Stimulated activated CD4-positive, alpha-beta T cell treated with anti-CD3 and anti-CD28 coated beads, Interleukin-1b, Interleukin-23, amount 100 ng/mL, for 1 hour (primary cell): ENCODE measurements at places on chromosomes 1 and 21.
A peak's percentile ranks its signal among the peaks of the same experiment; 100 is the strongest.

GRCh38 chr1:209509039-209509438, 74.5 kb upstream of the CAMK1G start:
- no peak for DNase-seq

DNA sequence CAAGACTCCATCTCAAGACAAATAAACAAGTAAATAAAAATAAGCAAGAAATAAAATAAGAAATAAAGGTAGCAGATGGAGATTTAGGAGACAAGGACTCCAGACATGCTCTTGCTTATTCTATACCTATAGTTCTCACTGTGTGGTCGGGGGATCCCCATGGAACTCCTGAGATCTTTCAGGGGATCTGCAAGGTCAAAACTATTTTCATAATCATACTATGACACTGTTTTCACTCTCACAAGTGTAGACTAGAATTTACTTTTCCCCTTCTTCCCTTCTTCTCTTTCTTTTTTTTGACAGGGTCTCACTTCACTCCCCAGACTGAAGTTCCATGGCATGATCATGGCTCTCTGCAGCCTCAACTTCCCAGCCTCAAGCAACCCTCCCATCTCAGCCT, 29.8 kb upstream of the NLRP3 start:
- DNase-seq = no peak

DNA sequence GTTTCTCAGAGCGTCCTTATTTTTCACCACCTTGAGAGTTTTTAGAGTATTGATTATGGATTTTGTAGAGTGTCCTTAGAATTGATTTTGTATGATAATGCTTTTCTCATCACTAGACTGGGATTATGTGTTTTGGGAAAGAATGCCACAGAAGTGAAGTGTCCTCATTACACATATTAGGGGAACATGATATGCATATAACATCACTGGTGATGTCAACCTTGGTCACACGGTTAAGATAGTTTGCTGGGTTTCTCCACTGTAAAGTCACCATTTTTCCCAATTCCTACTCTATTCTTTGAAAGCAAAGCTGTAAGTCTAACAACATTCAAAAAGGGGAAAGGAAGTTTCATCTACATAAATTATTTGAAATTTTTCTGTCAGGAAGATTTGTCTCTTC, 39.6 kb upstream of the PALMD start:
- DNase-seq = no peak

GRCh38 chr21:26503414-26503813, 69.7 kb downstream of the CYYR1 start:
- DNase-seq = no peak

DNA sequence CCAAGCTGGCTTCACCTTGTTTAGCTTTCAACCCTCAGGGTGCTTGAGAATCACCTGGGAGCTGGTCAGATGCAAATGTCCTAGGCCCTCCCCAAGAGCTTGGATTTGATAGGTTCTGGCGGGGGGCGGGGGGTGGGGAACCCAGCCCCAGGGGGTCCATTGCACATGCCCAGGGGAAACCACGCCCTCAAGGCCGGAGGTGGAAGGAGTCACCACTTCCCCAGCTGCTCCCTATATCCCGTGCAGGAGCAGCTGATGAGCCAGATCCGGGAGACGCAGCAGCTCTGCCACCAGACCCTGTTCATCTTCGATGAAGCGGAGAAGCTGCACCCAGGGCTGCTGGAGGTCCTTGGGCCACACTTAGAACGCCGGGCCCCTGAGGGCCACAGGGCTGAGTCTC, 5.8 kb downstream of the TOR3A start:
- no peak for DNase-seq

GRCh38 chr1:226882631-226883409, 12.4 kb downstream of the PSEN2 start:
- no peak for DNase-seq

DNA sequence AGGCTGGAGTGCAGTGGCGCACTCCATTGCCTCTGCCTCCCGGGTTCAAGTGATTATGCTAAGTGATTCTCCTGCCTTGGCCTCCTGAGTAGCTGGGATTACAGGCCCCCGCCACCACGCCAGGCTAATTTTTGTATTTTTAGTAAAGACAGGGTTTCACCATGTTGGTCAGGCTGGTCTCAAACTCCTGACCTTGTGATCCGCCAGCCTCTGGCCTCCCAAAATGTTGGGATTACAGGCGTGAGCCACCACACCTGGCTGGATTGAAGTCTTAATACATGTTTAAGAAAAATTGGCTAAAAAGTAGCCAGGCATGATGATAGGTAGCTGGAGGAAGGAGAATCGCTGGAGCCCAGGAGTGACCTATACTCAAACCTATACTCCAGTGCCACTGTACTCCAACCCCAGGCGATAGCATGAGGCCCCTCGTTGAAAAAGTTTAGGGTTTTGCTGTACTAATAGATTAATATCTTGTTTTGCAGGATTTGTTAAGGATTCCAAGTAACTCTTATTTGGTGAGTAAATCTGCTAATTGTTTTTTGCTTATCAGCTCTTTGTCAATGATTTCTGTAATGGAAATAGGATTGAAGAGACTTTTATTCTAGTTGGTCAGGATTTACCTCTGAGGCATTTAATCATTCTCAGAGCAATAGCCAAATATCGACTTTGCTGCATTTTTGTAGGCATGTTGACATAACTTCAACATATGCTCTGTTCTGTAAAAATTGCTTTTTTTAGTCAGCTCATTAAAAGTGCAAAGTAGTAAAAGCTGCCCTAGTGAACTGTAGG, 2.0 kb downstream of the RCC1 start:
- DNase-seq = no peak

GRCh38 chr1:202012544-202013478, 2.4 kb downstream of the ELF3 start:
- DNase-seq = no peak

GRCh38 chr1:231638647-231639046, 12.1 kb downstream of the DISC1 start:
- no peak for DNase-seq

DNA sequence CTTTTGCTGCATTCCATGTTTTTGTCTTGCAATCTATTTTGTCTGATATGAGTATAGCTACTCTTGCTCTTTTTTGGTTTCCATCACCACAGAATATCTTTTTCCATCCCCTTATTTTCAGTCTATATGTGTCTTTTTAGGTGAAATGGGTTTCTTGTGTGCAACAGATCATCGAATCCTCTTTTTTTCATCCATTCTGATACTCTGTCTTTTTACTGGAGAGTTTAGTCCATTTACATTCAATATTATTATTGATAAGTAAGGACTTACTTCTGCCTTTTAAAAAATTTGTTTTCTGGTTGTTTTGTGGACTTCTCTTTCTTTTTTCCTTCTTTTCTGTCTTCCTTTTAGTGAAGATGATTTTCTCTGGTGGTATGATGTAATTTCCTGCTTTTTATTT, 64.6 kb upstream of the CD55 start:
- no peak for DNase-seq

GRCh38 chr1:244209955-244210354, 158.9 kb downstream of the ZBTB18 start:
- no peak for DNase-seq

DNA sequence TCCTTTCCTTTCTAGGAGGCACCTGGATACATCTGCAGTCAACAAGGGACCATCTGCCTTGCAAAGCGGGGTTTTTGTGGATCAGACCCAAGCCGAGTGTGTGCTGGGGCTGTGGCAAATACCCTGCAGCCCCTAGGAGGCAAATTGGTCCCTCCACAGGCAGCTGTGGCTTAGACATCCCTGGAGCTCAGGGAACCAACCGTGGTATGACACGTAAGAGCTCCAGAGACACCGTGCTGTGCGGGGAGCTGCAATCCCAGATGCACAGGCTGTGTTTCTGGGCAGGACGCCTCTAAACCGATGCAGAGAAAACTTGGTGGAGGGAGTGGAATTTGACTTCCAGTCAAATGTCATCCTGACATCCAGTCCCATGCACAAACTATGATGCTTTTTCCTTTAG, 141.5 kb downstream of the KAZN start:
- no peak for DNase-seq

DNA sequence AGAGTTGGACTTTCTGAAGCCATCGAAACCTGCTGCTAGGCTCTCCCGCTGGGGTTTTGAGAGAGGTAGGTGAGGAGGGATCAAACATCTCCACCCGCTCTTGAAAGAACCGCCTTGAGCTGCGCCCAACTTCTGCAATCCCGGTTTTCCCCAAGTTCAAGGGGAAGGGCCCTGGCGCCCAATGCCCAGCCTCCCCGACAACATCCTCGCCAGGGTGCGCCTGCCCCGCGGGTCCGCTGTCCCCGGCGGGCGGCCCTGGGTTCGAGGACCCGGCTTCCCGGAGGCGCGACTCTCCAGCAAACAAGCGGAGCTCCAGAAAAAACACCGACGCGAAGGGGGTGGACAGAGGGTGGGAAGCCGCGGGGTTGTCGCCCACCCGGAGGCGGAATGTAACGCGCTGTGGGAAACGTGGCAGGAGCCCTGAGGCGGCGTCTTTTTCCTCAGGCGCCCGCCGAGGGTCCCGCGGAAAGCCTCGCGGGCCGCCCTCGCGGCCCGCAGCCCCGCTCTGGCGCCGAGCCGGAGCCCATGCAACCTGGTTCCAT, 607 bp downstream of the BTG3 start:
- DNase-seq = peak; percentile 10

DNA sequence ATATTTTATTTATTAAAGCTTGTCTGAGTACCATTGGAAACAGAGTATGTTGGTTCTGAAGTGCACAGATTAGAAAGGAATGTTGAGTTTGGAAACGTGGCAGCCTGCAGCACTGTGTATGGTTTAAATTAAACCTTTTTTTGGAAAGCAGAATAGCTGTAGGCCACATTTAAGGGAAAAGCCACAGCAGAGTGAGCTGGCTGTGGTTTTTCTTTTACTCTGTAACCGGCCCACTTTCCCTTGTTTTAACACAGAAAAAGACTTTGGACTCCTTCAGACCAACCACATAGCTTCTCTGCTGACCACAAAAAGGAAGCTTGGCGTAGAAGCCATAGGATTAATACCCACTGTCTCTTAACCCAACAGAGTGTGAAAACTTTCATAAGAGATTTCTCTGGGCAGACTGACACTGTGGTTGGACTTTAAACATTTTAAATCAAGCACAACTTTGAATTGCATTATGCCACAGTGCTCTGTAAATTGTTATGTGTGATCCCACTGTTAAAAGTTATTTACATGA, 75.2 kb downstream of the NFIA start:
- DNase-seq = no peak

- DNase-seq = no peak
Observed at GRCh38 chr1:17168091-17168876, 36.6 kb upstream of the PADI1 start.

DNA sequence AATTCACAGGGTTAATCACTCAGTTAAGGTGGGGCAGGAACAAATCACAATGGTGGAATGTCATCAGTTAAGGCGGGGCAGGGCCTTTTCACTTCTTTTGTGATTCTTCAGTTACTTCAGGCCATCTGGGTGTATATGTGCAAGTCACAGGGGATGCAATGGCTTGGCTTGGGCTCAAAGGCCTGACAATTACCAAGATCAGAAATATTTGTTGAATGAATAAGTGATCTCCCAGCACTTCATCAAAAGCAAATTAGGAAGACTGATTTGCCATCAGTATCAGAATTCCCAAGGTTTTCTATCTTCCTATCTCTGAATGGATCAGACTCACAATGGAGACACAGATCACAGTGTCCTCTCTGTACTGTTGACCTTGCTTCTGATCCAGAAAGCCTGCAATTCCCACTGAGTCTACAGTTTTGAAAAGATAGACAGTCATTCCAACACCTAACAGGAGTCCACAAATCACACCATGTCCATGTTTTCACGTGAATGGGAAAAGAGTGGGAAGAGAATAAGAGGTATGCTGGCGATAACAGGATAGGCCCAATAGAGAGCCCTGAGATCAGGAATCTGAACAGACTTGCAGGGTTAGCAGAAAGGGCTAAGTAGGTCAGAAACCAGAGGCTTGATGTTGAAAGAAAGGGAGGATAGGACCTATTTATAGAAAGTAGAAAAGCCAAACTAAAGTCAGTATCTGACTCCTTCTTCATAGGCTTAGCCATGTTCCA, 75.3 kb downstream of the KCNK1 start:
- DNase-seq = no peak

DNA sequence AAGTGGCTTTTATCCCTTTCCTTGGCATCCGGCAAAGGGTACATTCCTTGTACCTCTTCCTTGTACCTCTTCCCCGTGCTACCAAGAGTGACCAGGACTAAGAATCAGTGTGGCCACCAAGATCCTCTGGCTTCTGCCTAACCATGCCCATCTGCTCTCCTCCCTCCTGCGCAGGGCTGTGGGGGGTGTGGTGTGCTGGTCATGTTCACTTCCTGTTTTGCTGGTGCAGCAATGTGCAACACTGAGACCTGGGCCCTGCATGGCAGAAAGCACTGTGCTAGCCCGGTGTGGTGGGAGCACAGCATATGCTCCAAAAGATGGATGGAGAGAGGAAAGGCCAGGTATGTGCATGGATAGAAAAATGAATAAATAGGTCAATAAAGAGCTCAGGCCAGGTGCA, 33.3 kb upstream of the TENT5C start:
- no peak for DNase-seq

DNA sequence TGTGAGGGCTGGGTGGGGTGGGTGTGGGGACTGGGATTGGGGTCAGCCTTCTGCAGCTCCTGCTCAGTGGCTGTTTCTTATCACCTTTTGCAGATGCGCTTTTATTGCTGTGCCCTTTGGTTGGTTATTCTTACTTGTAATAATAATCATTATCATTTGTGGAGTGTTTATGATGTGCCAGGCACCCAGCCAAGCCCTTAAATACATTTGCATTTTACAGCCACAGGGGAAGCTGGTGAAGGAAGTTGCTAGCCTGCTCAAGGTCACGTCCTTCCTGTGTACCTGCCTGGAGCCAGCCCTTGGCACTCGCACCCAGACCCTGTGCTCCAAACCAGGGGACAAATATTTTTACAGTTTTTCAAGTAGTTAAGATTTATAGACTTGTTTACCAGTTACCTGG, 144.0 kb downstream of the PGBD5 start:
- no peak for DNase-seq

DNA sequence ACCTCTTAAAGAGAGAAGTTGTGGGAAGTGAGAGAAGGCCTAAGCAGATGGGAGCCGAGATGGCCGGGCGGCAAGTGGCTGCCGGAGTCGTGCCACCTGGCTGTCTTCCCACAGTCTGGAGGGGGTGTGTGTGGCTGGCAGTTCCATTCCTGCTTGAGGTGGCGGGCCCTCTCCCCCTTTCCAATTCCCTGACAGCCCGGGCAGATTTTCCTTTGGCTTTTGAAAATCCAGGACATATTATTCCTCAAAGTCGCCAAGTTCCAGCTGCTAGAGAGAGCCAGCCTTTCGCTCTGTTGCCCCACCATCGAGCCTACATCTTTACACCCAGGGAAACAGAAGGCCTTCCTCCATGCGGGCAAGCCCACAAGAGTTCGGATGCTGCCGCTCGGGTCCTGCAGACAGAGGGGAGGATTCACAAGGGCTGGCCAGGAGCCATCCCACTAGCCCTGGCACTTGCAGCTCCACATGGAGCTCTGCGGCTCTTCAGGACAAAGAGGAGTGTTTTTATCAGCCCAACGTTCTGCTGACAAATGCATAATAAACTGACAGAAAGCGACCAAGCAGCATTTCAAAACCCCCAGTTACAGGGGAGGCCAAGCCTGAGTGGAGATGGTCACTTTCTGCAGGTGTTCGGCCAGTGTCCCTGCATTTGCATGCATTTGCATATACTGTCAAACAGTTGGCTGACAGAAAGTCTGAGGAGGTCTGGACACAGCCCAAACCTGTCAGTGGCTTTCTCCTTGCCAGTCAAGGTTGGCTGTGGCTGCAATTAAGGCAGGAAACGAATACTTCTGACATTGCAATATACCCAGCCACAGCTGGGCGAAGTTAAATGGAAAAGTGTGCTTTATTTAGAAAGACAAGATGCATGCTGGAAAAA, 45.9 kb downstream of the OLIG1 start:
- DNase-seq = no peak
